ENCODE measurements at places on chromosomes 1 and 21.

GRCh38 chr1:18118491-18118890, 10.9 kb downstream of the IGSF21 start:
- DNase-seq: no peak

DNA sequence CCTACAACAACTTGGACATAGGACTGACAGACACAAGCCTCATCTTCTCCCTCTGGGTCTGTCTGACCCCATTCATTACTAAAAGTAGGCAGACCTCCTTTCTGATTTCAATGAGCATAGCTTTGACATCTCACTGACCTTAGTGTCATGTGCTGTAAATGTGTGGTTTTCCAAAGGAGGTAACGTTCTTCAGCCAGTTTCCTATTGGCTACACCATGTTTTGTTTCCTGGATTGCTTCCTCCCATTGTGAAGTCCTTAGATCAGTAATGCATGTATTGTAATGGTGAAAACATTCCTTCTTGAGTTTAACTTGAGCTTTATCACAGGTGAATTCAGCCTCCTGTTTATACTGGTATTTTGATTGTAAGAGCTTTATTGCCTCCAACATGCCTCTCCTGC, 20.6 kb downstream of the STXBP3 start:
- DNase-seq: no peak

DNA sequence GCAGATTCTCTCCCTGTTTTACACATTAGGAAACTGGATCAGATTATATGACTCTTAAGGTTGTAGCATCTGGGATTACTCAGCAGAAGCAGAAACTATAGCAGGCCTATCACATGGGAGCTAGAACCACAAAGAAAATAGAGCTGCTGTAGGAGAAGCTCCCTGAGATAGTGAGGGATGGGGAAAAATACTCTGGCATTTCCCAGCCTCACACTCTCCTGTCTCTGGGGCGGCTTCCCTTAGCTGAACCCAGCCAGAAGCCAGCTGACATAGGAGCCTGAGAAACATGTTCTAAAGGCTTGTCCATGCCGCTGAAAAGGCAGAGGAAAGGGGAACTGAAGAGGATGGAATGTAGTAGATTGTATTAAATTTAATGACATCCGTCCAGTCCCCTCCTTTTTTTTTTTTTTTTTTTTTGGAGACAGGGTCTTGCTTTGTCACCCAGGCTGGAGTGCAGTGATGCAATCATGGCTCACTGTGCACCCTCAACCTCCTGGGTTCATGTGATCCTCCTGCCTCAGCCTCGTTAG, 76.8 kb upstream of the DNAJC6 start:
- DNase-seq: no peak

- no peak for DNase-seq
Measured at GRCh38 chr1:222240536-222241181, 307.2 kb downstream of the HHIPL2 start.

GRCh38 chr1:220527908-220528678, at the start of gene MARK1:
MARK1 (plus strand) TSS chr1:220528136; CDS start chr1:220528823, 687 bp downstream.
- DNase-seq: no peak

DNA sequence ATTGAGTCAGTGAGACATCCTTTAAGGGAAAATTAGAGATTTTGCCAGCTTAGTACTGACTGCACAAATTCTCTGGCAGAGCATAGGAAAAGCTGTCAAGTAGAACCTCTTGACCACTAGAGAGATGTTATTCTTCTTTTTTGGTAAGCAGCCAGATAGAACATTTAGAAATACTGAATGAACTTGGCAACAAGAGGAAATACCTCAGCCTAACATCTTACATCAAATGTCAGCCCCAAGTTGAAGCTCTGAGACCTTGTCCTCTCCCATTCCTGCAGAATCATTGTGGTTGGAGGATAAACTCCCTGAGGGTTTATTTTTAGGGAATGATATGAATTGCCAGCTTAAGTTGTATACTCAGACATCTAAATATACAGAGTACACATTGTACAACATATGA, 53.5 kb downstream of the MIGA1 start:
- DNase-seq: no peak

Measured in NCI-H524 treated with DMSO at 0.1 percent for 48 hours (cell line).